Caco-2 (cell line): ENCODE measurements at places on chromosomes 12 and 14. TPM values are rescaled to one million over a fixed set of nuclear protein-coding genes. Genes with fewer than 3 reads are reported as not detected.

GRCh38 chr12:50572760-50573159 is 68.0 kb downstream of the DIP2B start:
- no peak for DNase-seq

- no peak for DNase-seq
Observed at GRCh38 chr14:50594577-50595316, 34.8 kb downstream of the ATL1 start.

GRCh38 chr14:50936016-50936340 is 8.3 kb downstream of the PYGL start:
- DNase-seq = no peak

- DNase-seq = no peak
Observed at GRCh38 chr12:29572464-29572863, 75.0 kb upstream of the OVCH1 start.

The MYF6 gene
- total RNA-seq = not detected in 2 replicates

GRCh38 chr14:60944204-60944603 is 36.7 kb downstream of the TRMT5 start:
- no peak for DNase-seq

GRCh38 chr14:72270749-72271148 is 338.5 kb downstream of the RGS6 start:
- DNase-seq = no peak
